Skeletal muscle cell (primary cell): ENCODE measurements at places on chromosomes 3 and 15.
A peak's percentile ranks its signal among the peaks of the same experiment; 100 is the strongest.

GRCh38 chr15:41558400-41559238, at the start of gene TYRO3:
TYRO3 (plus strand) TSS chr15:41559212; CDS start chr15:41559258, 46 bp downstream.
- no peak for DNase-seq

GRCh38 chr3:100072326-100073048, 41.8 kb downstream of the FILIP1L start:
- peak; percentile 31 for DNase-seq

DNA sequence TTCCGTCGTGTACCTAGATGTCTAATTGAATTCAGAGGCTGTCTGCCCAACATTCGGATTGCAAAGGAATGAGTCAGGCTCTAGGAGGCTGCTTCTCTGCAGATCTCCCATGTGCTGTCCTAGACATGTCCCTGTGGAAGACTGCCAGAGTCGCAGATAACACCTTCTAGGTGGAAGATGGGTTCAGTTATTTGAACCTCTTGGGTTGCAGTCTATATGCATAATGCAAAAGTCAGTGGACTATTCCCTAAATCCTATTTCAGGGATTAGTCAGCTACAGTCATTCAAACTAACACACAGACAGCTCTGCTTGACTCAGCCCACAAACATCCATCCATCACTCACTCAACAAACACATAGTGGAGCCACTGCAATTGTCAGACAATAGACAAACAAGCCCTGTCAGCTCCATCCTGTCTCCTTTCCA, 300.0 kb upstream of the CTNNB1 start:
- DNase-seq, result peak; percentile 13

DNA sequence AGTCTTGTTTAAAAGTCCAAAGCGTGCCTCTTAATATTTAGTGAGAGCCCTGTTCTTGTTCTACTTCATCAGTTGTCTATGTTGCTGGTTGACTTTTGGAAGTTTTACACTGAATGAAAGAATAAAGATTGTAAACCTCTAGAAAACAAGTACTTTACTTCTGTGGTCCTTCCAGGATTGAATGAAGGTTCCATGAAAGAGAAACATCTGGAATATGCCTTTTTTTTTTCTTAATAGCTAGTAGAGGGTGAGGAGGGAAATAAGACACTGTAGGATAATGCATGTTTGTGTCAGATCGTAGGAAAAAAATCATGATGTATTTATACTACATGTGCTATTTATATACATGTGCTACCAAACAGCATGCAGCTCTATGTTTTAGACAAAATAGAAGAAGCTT, 203.0 kb downstream of the GHSR start:
- no peak for DNase-seq

DNA sequence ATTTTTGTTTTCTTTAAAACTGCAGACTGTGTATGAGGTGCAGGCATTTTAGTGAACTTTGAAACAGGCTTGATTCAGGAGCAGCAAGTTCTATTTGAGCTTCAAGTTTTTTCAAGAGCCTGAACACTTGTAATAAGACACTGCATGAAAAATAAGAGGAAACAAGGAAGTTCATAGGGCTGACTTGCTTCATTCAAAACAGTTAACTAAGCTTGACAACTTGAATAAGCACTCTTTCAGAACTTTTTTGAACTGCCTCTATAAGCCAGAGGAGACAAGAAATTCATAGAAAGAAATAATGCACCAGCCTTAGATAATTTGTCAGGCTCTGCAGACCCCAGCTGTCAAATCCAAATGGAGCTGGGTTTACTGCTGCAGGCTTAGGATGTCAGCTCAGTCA, 130.2 kb downstream of the SSR3 start:
- DNase-seq, result no peak

GRCh38 chr15:29099131-29099880, 170.3 kb downstream of the NSMCE3 start:
- no peak for DNase-seq
